Esophagus squamous epithelium (tissue), 5 donors: ENCODE measurements at places on chromosomes 5 and 9.

DNA sequence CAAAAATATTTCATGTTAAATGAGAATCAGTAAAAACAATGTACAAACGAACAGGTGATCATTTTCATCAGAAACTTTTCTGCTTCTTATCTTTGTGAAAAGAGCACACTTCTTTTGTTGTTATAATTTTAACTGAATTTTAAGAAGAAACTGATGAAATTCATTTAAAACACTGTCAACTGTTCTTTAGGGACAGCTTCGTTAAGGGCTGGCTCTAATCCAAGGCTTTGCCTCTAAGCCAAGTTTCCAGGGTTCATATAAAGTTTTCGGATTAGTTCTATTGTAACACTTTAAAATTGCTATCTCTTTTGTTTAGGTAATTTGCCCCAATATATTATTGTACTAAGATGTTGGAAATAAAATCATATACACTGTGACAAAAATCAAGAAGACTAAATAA, 559.2 kb downstream of the TUSC1 start:
- no peak for DNase-seq

DNA sequence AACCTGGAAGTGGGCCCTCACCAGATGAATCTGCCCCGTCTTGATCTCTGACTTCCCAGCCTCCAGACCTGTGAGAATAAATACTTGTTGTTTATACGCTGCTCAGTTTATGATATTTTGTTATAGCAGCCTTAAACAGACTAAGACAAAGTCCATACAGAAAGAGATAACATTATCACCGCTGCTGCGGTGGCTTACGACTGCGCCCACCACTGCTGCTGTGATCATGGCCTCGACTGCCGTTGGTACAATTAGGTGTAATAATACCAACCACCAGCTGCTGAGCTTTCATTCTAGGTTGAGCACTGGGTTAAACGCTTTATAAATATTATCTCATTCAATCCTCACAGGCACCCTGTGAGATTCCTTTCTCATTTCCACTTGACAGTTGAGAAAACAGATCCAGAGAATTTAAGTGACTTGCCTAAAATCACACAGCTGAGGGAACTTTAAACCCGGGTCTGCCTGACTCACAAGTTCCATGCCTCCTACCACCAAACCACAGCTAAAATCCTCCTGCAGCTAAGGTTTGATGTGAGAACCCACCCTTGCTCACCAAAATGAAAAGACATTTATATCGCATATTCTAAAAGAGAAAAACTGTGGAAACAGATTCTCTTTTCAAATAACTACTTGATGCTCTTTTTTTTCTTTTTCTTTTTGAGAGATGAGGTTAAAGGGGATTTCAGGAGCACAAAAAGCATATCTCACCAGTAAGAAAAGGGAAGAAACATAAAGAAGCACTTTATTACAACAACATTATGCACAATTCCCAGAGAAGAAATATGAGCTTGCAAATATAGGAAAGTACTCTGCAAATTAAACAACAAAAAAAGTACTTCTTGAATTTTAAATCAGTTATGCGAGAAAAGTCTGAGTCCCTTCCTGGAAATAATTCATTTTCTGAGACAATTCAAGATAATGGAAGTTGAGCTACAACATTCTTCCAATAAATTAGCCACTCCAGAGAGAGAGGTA, 23.9 kb downstream of the GOLM1 start:
- DNase-seq = no peak

DNA sequence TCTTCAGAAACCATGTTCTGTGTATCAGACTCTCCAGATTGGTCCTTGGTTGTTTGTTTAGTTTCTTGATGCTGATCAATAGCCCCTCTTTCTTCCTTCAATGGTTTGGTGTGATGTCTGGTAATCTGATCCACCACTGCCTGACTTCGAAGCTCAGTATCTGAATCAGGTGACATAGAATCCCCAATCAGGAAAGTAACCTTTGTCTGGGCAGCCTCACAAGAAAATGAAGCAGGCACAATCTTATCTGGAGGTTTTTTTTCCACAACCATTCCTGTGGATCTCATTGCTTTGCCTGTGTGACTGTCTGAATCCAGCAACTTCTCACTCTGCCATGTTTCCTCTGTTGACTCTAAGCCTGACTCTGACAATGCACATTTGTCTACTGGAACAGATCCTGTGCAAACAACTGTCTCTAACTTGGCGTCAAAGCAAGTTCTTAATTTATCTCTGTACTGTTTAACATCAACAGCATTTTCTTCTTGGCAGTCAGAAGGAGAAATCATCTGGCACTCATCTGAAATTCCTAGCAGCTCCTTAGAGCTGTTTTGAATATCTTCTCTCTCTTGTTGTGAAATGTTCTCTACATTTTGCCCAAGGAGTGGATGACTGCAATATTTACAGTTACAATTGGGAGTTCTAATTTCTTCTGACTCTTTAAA, 37.1 kb upstream of the RAPGEF6 start:
- no peak for DNase-seq

DNA sequence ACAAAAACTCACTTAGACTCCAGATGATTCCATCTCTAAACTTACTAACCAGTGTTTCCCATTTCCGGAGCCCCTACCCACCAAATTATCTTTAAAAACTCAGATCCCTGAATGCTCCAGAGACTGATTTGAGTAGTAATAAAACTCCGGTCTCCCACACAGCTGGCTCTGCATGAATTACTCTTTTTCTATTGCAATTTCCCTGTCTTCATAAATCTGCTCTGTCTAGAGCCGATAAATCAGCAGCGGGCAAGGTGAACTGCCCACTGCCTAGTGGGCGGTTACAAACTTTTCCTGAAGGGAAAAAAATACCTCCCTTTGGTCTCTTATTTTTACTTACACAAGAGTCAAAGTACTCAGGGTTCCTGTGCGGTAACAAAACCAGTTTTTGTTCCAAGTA, 624.4 kb upstream of the RORB start:
- DNase-seq = no peak

GRCh38 chr5:173202266-173202875, 32.6 kb downstream of the NKX2-5 start:
- DNase-seq = no peak

GRCh38 chr5:37248421-37248969, 681 bp downstream of the CPLANE1 start:
- DNase-seq = no peak

DNA sequence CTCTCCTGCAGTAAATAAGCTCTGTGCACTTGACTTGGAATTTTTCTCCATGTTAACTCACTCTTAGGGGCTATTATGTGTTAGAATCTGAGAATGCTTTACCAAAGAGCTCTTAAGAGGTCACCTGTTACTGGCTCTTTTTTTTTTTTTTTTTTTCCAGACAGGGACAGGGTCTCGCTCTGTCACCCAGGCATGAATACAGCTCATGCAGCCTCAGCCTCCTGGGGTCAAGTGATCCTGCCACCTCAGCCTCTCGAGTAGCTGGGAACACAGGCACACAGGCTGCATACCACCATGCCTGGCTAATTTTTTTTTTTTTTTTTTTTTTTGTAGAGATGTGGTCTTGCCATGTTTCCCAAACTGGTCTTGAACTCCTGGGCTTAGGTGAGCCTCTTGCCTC, 22.1 kb downstream of the HMGXB3 start:
- no peak for DNase-seq
